ENCODE measurements at places on chromosomes 2 and 18. TPM values are rescaled to one million over a fixed set of nuclear protein-coding genes. Genes with fewer than 3 reads are reported as not detected.

The PRPF40A gene
- total RNA-seq: 107 TPM

The LYG1 gene
- total RNA-seq: 1.3 TPM

The DUSP2 gene
- 11.9 TPM for total RNA-seq

The CTDP1 gene
- total RNA-seq: 35.0 TPM

The ITPRIPL1 gene
- total RNA-seq: 33.3 TPM

The ICA1L gene
- total RNA-seq: 6.6 TPM

The GAD1 gene
- total RNA-seq: 1.7 TPM

The KDM3A gene
- total RNA-seq: 86.9 TPM

The EIF5B gene
- total RNA-seq: 40.2 TPM

The PRSS56 gene
- total RNA-seq: not detected

The INPP5D gene
- 138 TPM for total RNA-seq

The LCT gene
- 0.12 TPM for total RNA-seq

The GKN1 gene
- not detected for total RNA-seq

The AKAIN1 gene
- total RNA-seq: not detected

DNA sequence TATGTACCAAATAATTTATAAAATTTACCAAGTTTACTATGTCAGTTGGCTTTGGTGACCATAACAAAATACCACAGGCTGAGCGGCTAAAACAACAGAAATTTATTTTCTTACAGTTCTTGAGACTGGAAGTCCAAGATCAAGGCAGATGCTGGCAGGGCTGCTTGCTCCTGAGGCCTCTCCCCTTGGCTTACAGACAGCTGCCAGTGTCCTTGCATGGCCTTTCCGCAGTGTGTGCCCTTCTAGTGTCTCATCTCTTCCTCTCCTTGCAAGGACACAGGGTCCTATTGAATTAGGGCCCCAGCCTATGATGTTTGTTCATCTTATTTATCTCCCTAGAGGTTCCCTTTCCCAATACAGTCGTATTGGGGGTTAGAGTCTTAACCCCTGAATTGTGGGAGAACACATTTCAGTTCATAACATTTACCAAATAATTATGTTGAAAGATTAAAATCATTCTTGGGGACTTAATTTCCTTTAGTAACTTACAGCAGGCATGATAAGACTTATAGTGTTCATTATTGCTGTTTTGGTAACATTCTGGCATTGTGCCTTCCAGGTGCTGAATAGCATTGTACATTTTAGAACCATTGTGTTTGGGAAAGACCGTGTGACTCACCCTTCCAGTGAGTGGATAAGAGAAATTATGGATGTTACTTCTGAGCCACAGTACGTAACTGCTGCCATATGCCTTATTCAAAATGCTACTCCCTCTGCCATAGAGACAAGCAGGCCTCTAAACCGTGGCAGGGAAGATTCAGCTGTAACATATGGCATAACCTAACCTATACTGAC lies 317.5 kb downstream of the TMX3 start:
- no peak overlapping the region for H3K4me3 ChIP-seq
- no peaks in the 10 kb centered on the region for H3K27me3 ChIP-seq
- no peak for DNase-seq
- no peaks in the 10 kb centered on the region for H3K36me3 ChIP-seq

- no peaks in the 10 kb centered on the region for H3K36me3 ChIP-seq
- peaks cover 16% of the 10 kb centered on the region for H3K27me3 ChIP-seq
- no peak overlapping the region for H3K4me3 ChIP-seq
- H3K4me1 ChIP-seq: no peaks in the 10 kb centered on the region
- H3K27ac ChIP-seq: no peak overlapping the region
Measured at GRCh38 chr2:169189132-169189531, 119.8 kb downstream of the DHRS9 start.

GRCh38 chr2:98561902-98562695 lies 46.2 kb downstream of the COA5 start:
- no peaks in the 10 kb centered on the region for H3K27me3 ChIP-seq
- H3K27ac ChIP-seq: no peak overlapping the region
- peaks cover 71% of the 10 kb centered on the region for H3K36me3 ChIP-seq
- peaks cover 60% of the 10 kb centered on the region for H3K4me1 ChIP-seq
- H3K4me3 ChIP-seq: no peak overlapping the region

- H3K4me1 ChIP-seq: peaks cover 18% of the 10 kb centered on the region
- H3K36me3 ChIP-seq: peaks cover 31% of the 10 kb centered on the region
- H3K27me3 ChIP-seq: no peaks in the 10 kb centered on the region
Measured at GRCh38 chr2:68784915-68785314, 50.3 kb downstream of the ARHGAP25 start.

DNA sequence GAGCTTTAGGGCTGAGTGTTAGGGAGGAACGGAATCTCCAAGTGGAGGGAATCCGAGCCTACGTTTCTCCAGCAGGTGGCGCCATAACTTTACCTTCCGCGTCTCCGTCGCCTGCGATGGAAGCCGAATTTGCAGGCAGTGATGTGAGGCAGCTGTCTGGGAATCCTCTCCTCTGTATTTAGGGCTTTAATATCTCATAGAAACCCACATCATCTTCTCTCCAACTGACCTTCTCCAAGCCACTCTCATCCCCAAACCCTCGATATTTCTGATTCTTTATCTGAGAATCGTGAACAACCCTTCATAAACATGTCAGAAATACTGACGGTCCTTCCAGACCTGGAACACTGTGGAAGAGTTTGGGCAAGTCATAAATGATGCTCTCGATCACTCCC lies 27.5 kb downstream of the SIX2 start:
- DNase-seq: peak; percentile 71
- H3K27me3 ChIP-seq: peaks cover 12% of the 10 kb centered on the region
- H3K36me3 ChIP-seq: no peaks in the 10 kb centered on the region
- no peak overlapping the region for H3K27ac ChIP-seq

GRCh38 chr2:215695861-215696260 lies 260.0 kb upstream of the FN1 start:
- no peak for DNase-seq
- H3K27ac ChIP-seq: no peak overlapping the region
- no peak overlapping the region for H3K4me3 ChIP-seq
- no peaks in the 10 kb centered on the region for H3K4me1 ChIP-seq
- no peaks in the 10 kb centered on the region for H3K36me3 ChIP-seq
- H3K27me3 ChIP-seq: peaks cover 10% of the 10 kb centered on the region

DNA sequence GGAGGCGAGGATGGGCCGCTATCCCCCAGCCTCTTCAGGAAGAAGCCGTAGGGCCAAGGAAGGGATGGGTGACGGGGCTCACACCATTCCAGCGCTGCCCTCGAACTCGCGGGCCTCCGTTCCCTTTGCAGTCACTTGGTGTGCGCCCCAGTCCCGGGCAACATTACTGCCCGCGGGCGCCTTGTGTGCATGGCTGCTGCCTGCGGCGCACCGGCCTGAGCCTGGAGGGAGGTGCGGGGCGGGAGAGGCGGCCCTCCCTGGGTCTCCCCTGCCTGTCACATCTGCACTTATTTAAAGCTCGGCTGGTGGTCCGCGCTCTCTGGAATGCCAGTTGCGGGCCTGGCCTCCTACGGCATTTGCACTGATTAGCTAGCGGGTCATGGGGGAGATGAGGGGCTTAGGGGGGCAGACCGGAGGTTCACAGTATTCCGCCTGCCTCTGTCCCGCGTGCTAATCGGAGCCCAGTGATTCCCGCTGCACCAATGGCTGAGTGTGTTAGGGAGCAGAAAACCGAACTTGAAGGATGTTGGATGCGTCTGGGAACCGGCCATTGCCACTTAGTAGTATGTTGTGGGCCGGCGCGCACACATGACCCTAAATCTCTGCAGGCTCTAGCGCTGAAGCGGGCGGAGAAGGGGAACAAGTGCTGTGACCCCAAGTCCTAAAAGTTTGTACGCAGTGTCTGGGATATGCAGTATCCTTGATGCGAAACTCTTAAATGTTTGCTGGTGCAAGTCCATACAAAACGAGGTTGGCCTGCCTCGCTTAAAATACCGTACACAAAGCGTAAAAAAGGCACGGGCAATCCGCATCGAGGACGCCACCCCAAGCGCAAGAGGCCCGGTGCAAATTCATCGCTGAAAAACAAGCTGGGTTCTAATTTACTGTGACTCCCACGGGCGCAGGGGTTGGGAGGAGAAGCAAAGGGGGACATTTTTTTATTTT lies 161.2 kb upstream of the SIX2 start:
- H3K4me1 ChIP-seq: peaks cover 7% of the 10 kb centered on the region
- DNase-seq: no peak
- no peaks in the 10 kb centered on the region for H3K36me3 ChIP-seq
- peaks cover 76% of the 10 kb centered on the region for H3K27me3 ChIP-seq

DNA sequence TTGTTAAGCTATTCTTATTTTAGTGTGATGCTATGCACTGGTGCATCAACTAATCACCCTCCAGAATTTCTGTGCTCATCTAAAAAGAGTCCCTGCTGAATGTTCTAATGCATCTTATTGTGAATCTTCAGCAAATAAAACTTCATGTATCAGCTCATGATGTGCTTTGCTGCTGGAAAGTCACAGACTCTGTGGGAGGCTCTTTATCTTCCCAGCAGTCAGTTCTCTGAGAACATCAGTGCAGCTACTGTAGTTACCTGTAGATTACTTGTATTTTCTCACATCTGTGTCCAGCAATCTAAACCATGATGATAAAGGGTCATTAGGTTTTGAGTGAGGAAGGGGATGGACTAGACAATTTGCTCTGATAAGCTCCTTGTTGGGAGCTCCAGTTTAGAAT lies 141.6 kb upstream of the SP3 start:
- DNase-seq: no peak
- H3K27ac ChIP-seq: no peak overlapping the region
- H3K27me3 ChIP-seq: no peaks in the 10 kb centered on the region

DNA sequence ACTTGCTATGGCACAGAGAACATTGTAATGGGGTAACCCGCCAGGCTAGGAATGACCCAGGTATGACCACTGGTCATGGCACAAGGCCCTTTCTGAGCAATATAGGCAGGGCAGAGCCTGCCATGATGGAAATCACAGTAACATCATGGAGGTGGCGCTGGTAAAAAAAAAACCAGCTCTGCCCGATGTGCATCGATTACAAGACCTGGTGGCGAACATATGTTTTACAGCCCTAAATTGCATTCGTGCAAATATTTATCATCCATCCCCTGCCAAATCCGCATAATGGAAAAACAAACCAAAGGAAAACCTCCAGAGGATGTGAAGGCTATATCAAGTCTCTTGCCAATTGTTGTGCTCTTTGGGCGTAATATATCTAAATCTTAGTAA lies 60.6 kb downstream of the SEMA4F start:
- peak overlapping the region; percentile 72 for H3K4me3 ChIP-seq
- H3K27ac ChIP-seq: no peak overlapping the region
- no peaks in the 10 kb centered on the region for H3K36me3 ChIP-seq
- H3K27me3 ChIP-seq: peaks cover 13% of the 10 kb centered on the region
- H3K4me1 ChIP-seq: peaks cover 8% of the 10 kb centered on the region

DNA sequence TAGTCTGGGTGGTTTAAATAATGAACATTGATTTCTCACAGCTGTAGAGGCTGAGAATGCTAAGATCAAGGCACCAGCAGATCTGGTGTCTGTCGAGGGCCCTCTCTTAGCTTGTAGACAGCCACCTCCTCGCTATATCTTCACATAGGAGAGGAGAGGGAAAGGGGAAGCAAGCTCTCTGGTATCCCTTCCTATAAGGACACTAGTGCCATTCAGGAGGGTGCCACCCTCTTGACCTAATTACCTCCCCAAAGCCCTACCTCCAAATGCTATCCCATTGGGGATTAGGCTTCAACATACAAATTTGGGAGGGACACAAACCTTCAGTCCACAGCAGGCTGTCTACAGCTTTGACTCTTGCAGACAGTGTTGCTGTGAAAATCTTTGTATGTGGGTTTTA lies 76.7 kb downstream of the BOLA3 start:
- H3K4me1 ChIP-seq: peaks cover 11% of the 10 kb centered on the region
- no peaks in the 10 kb centered on the region for H3K27me3 ChIP-seq
- DNase-seq: no peak
- no peak overlapping the region for H3K4me3 ChIP-seq
- H3K36me3 ChIP-seq: peaks cover 32% of the 10 kb centered on the region
- H3K27ac ChIP-seq: no peak overlapping the region

DNA sequence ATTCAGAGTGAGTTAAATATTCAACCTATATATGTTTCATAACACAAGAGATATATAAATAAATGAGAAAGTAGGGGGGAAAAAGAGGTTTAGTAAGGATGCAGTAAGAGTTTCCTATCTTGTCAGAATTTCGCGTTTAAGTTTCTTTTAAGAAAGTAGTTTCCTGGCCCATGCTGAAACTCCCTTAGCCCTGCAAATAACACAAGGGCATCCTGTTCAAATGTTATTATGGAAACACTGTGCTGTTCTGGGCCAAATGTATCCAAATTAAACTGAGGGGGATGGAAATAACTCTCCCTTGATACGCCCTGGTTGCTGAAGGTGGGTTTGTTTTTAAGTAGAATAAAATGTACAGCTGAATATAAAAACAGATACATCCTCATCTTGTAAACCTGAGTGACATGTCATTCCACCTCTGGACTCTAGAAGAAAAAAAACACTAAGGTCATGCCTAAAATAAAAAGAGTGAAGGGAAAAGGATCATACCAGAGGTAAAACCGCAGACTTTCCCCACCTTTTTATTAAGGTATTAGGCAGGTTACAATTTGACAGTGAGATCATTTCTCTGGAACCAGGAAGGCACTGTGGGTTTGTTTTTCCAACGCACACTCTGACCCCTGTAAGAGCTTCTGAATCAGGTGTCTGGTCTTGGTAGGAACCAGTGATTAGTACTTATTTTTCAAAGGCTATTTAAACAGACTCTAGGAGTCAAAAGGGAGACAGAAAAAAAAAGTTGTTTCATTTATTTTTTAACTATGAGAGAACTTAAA lies 16.7 kb downstream of the BCL2 start:
- H3K4me3 ChIP-seq: peak overlapping the region; percentile 41
- H3K27ac ChIP-seq: peak overlapping the region; percentile 81
- peaks cover 92% of the 10 kb centered on the region for H3K4me1 ChIP-seq
- peaks cover 80% of the 10 kb centered on the region for H3K36me3 ChIP-seq

GRCh38 chr18:23752796-23753195 lies 63.5 kb downstream of the LAMA3 start:
- DNase-seq: no peak
- H3K27me3 ChIP-seq: peaks cover 14% of the 10 kb centered on the region
- no peak overlapping the region for H3K27ac ChIP-seq
- H3K4me1 ChIP-seq: no peaks in the 10 kb centered on the region
- no peak overlapping the region for H3K4me3 ChIP-seq

DNA sequence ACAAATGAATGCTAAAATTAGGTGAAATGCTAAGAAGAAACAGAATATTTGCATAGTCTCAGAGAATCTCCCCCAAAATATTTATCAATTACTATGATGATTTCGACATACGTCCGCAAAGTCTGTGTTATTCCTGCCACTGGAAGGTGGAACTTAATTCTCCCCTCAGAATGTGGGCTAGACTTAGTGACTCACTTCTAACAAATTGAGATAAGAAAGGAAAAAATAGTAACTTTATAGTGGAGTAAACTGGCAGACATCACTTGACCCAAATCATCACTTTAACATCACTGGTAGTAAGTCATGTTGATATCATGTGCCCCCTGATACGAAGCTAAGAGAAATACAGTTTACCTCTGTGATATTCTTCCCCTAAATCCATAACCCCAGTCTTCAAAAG lies 23.5 kb downstream of the HADHB start:
- H3K27me3 ChIP-seq: no peaks in the 10 kb centered on the region
- DNase-seq: no peak
- H3K36me3 ChIP-seq: peaks cover 12% of the 10 kb centered on the region
- peaks cover 3% of the 10 kb centered on the region for H3K4me1 ChIP-seq

Measured in activated CD4-positive, alpha-beta T cell treated with anti-CD3 and anti-CD28 coated beads, Interleukin-2, amount 10 ng/mL, durations not matched to agents 7 days and 5 days (primary cell).